ENCODE measurements at places on chromosomes 2 and 18. TPM values are rescaled to one million over a fixed set of nuclear protein-coding genes. Genes with fewer than 3 reads are reported as not detected.

DNA sequence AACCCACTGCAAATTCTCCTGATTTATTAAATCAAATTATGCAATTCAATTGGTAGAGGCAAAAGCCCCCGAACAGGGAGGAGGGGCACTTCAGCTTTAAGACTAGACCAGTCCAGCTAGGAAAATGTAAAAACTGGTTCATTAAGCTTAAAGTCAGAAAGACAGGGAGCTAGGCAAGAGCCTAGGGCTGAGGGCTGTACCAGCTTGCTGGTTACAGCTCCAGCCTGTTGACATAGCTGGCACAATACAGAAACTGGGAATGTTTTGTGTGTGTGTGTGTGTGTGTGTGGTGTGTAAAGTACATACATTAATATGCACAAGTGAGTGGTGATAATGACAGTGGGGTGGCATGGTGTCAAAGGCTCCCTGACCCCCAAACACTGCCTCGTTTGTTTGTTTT is 307.0 kb upstream of the CELF4 start:
- DNase-seq: no peak

DNA sequence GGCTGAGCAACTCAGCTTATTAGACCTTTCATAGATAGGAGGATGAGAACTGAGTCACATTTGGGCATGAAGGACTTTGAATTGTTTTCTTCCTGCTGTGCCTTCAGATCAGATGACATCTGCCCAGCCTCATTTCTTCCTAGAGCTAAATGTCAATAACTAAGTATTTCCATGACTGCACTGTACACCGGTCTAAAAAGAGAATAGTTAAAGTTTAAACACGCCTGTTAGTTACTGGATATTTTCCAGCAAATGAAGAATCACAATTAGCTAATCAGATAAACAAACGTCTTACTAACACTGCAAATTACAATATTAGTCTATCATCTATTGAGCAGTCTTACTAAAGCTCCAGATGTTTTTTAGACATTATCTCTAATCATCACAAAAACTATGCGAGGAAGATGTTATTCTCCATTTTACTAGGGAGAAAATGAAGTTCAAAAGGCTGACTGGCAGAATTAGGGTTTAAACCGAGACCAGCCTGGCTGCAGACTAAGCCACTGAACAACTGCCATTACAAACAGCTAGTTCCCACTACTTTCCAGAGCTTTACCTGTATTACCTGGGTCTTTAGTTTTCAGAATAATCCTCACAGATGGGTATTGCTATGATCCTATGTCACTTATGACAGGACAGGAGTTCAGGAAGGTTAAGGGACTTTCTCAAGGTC is 69.4 kb upstream of the ZNF397 start:
- no peak for DNase-seq

DNA sequence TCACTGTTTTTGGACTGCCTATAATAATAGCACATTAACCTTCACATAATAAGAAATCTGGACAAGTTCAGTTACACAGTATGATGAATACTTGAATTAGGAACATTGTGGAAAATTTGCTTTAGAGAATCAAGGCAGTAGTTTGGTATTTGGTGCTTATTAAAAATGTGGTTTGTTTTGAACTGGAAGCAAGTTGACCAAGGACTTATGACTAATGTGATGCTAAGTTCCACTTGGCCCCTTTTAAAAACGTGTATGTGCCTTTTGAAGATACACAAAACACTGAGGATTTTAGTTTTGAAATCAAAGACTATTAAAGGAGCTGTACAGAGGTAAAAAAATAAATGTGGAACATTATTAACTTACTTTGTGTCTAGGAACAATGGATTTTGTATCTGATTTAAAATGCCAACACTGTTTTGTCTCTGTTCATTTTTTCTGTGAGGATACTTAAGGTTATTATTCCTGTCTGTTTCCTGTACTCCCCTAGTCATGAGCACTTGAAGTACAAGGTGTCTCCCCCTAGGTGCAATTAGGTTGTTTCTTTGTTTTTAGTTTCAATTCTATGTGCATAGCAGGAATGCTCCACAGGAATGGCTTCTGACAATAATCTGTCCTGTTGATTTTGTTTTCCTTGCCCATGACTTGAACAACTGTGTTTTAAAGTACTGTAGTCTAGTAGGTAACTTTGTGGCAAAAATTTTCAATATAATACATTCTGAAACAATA is 49.6 kb upstream of the PTH2R start:
- no peak for DNase-seq

- no peak for DNase-seq
Measured at GRCh38 chr2:98736464-98736889, 5.5 kb upstream of the MGAT4A start.

DNA sequence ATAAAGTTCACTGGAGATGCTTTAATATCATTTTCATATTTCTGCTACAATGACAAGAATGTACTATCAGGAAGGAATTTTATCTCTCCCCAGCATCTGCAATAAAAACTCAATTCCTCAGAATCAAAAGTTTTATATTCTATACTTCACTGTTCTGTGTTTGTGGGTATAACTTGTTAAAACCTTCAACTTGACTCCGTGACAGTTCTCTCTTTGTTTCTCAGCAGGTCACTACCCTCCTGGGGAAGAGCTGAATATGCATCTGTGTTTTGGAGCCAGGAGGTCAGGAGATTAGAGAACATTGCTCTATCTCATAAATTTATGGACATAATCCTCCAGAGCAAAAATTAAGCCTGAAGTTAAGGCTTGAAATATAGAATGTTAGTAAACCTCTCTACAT is 411.4 kb downstream of the TRIB2 start:
- no peak for DNase-seq

- no peak for DNase-seq
Measured at GRCh38 chr2:64914735-64915509, 74.3 kb upstream of the SLC1A4 start.

DNA sequence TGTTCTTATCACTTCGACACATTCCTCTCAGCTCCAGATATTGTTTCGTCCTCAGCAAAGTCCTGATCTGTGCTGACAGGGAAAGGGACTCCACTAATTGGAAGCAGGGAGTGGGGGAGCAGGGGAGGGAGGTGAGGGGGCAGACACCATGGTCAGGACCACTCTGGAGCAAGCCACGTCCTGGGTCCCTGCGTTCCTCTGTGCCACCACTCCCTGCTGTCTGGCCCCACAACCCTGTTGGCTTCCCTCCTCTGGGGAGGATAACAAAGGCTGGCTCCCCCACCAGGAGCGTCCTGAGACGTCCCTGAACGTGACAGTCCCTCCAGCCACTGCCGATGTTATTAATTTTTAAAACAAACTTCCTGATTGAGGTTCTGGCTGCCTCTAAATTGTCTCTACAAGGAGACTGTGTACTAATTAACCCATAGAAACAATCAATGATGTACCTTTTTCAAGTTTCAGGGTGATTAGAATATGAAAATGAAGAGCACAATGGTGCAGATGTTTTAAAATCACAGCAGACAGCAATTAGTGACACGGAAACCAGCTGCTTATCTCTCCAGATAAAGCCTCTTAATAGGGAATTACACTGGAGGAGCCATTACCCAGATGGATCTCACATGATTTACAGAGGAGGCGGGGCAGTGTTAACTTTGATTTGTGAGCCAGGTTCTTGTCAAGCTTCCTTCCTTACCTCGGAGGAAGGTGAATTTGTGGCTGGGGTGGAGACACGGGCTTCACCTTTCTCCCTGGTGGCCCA is 257.5 kb downstream of the SETBP1 start:
- no peak for DNase-seq

- DNase-seq: no peak
Measured at GRCh38 chr2:137383391-137383790, 580.9 kb upstream of the HNMT start.

GALM gene
- 4.8 TPM for total RNA-seq

NTSR2 gene
- not detected for total RNA-seq

- DNase-seq: no peak
Measured at GRCh38 chr18:39913672-39914366, 2041.2 kb upstream of the PIK3C3 start.

- DNase-seq: no peak
Measured at GRCh38 chr2:169868951-169869350, 41.7 kb downstream of the UBR3 start.

DNA sequence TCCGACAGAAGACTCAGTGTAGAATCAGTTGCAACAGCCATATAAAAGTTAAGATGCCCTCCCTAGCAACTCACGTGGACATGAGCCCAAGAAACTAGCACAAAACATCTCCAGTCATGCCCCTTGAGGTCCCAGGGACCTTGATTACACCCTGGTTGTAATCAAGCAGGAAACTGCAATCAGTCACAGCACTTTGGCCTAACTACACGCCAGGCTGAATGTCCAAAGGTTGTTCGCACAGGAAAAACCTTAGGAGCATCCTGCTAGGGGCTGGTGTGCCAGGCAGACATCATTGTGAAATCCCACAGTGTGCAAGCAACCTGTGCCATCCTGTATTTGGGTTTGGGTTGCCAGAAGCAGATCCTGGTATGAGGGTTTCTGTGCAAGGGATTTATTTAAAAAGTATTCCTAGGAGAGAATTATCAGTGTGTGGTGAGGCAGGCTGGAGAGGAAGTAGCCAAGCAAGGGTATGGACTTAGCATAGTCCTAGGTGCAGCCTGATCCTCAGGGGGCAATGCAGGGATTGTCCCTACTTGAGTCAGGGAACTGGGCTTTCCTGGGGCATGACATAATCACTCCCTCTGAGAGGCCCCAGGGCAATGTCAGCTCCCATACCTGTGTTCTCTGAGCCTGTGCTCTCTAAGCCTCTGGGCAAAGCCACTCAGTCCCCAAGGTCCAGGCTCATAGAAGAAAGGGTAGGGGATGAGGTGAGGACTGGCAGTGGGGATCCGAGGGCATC is 17.8 kb upstream of the SULT1C2 start:
- DNase-seq: no peak

DNA sequence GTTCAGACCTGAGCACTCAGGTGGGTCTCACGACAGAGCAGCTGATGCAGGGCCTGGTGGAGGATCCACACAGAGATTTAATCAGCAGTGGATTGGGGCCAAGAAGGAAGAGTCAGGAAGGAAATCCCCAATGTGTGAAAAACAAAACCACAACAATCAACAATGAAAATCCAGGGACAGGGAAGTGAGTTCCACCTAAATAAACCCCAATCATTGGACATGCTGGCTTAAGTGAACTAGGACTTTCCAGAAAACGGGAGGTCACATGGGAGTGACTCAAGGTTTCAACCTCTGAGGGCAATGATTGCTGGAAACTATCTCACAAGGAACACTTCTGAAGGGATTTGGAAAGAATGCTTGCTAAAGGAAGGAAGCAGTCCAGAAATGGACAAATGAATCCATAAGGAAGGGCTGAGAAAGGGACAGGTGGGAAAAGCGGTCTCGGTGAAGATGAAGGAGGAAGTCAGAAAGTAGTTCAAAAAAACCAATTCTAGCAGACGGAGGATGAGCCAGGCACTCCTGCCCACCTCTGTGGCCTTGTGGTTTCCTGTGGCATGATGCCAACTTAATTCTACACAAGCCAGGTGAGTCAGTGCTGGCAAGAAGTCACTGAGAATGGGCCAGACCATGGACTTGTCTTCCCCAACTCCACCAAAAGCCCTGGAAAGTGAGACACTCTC is 15.4 kb upstream of the XDH start:
- no peak for DNase-seq

Measured in glomerular endothelial cell (primary cell).